Mesenchymal stem cell (in vitro differentiated cells and primary cell): ENCODE measurements at places on chromosomes 3 and 15.

GRCh38 chr3:53044371-53044710 is 1.5 kb downstream of the SFMBT1 start:
- DNase-seq = no peak
- H3K4me1 ChIP-seq = peaks cover 15% of the 10 kb centered on the region
- H3K4me3 ChIP-seq = no peak overlapping the region
- H3K27me3 ChIP-seq = peaks cover 12% of the 10 kb centered on the region
- no peak overlapping the region for H3K27ac ChIP-seq

DNA sequence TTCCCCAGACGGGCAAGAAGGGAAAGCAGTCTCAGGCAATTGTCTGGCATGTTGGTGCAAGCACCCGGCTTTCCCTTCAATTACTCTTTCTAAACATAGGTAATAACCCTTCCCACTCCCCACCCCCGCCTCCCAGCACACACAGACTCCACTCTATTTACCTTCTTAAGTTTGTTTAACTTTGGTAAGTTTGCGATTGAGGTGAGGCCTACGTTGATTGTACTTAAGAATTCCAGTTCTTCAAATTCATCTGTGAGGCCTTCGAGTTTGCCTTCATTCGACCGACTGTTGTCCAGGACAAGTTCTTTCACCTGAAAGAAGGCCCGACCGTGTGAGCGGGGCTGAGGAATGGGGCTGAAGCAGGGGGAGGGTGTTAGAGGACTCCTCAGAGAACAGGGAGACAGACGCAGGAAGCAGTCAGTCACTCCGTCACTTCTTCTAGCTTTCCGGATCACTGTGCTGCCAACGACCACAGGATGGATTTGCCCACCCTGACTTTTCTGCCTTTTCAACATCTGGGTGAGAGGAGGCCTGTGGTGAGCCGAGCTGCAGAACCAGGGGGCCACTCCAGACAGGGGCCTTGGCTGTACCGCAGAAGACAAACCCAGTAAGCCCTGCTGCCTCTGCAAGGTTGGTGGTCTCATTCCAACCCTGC is 33.0 kb downstream of the ANP32A start:
- no peaks in the 10 kb centered on the region for H3K27me3 ChIP-seq
- no peak overlapping the region for H3K27ac ChIP-seq
- no peak for DNase-seq

DNA sequence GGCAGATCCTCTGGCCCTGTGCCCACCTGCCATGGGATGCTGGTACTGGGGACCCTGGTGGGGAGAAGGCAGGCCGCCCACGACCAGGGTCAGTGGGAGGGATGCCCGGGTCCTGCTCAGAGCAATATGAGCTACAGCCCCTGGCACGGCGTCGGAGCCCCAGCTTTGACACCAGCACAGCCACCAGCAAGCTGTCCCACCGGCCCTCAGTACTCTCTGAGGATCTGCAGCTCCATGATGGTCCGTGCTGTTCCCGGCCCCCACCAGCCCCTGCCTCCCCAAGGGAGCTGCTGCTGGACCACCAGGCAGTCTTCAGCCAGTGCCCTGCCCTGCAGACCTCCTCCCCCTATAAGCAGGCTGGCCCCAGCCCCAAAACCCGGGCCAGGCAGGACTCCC is 11.5 kb downstream of the DISP2 start:
- H3K4me3 ChIP-seq = no peak overlapping the region
- no peak overlapping the region for H3K27ac ChIP-seq
- H3K27me3 ChIP-seq = peaks cover 23% of the 10 kb centered on the region
- H3K4me1 ChIP-seq = peaks cover 13% of the 10 kb centered on the region
- H3K36me3 ChIP-seq = no peaks in the 10 kb centered on the region

- H3K4me1 ChIP-seq = no peaks in the 10 kb centered on the region
- H3K27me3 ChIP-seq = no peaks in the 10 kb centered on the region
Measured at GRCh38 chr3:56115698-56116097, 352.6 kb downstream of the ERC2 start.

DNA sequence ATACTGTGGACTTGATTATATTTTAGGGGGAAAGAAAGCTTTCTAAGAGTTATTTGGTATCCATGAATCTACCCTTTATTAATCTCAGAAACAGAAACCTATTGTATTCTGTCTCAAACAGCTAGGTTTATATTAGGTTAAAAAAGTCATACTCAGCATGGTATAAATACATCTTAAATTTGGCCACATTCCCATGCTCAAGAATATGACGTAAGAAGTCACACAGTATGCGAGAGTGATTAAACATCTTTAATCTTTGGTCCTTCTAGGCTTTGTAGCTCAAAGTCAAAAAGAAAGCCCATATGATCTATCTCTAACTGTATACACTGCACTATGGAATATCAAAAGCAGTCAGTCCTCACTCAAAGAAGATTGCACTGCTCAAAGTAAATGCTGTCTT is 131.4 kb downstream of the EPHA3 start:
- H3K36me3 ChIP-seq = no peaks in the 10 kb centered on the region
- H3K27me3 ChIP-seq = no peaks in the 10 kb centered on the region
- no peak for DNase-seq
- no peaks in the 10 kb centered on the region for H3K4me1 ChIP-seq
- H3K4me3 ChIP-seq = no peak overlapping the region
